Fibroblast of pulmonary artery (primary cell): ENCODE measurements at places on chromosomes 12 and 14.

- no peak for DNase-seq
Measured at GRCh38 chr12:52659951-52660350, 7.9 kb upstream of the KRT2 start.

GRCh38 chr12:58310809-58311622, 369.6 kb downstream of the ATP23 start:
- DNase-seq: peak; percentile 98

DNA sequence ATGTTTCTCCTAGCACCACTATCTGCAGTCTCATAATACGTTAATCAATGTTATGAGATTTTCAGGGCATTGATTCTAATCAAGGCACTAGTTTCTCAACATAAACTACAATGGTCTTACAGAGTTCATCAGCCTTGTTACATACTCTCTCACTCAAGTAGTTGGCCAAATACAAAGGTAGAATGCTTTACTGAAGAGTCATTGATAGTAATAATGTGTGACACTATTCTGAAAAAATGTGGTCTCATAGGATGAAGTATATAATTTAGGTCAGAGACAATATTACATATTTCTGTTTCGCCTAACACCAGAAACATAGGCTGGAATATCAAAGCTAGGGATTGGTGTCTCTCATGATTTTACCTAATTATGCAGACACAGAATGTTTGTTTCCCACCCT, 35.2 kb upstream of the MDGA2 start:
- no peak for DNase-seq

- DNase-seq: no peak
Measured at GRCh38 chr14:97251491-97252155, 454.4 kb downstream of the VRK1 start.

- DNase-seq: no peak
Measured at GRCh38 chr12:111320258-111321050, 48.4 kb downstream of the PHETA1 start.

GRCh38 chr12:54272214-54272613, 7.7 kb downstream of the CBX5 start:
- DNase-seq: no peak

GRCh38 chr12:9066183-9066623, 49.5 kb downstream of the A2M start:
- no peak for DNase-seq

- no peak for DNase-seq
Measured at GRCh38 chr14:72521045-72521444, 372.9 kb downstream of the DPF3 start.

GRCh38 chr14:39050389-39050788, 52.6 kb downstream of the SEC23A start:
- DNase-seq: peak; percentile 65

DNA sequence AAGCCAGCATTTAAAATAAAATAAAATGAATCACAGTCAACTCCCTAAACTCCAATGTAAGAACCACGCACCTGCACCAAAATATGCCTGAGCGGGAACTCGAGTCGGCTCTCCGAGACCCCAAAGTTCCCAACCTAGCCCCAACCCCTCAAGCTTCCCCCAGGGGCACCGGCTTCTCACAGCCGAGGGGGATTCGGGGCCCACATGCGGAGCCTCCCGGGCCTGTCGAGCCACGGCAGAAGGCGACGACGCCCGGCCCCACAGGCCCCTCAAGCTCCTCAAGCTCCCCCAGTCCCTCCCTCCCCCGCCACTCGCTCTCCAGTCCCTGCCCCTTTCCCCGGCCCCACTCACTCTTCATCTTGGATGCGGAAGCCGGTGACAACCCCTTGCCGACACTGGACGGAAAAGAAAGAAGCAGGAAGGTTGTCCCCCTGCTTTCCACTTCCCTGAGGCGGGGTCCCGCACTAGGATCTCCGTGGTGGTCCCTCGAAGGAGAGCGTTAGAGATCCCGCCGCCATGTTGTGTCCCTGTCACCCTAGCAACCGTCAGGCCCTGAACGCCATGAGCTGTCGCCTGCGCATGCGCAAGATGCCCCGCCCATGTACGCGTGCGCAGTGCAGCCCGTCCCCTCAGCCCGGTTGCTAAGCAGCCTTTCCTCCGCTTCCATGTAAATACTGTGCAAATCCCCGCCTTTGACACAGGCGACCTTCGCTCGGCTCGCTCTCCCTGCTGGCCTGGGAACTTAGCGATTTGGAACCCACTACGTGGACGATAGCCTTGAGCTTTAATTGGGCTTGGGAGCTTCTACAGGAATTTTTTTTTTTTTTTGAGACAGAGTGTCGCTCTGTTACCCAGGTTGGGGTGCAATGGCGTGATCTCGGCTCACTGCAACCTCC, at the start of gene MOK:
MOK (minus strand) TSS at position 554 of the 896 bp plus-strand sequence; CDS start at position 358, 196 bp downstream.
- DNase-seq: peak; percentile 98

DNA sequence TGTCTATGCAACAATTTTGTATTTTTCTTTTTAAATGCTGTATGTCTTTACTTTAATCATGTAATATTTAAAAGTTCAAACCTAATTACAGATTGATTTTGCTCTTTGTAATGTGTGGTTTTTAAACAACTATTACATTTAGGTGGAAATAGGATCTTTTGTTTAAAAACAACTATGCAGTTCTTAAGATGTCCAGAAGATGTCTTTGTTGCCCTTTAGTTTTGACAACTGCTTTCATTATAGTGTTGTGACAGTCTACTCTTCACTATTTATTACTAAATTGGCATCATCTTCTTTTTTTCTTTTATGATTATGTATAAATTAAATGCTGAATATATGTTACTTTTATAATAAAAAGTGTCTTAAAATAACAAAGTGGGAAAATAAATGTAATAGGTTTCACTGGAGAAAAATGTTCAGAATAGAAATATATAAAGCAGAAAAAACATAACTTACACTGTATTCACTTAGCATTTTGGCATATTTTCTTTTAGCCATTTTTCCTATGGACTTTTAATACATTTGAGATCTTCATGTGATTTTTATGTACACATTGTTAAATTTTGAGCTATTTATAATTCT, 27.1 kb upstream of the PCNX4 start:
- peak; percentile 72 for DNase-seq

DNA sequence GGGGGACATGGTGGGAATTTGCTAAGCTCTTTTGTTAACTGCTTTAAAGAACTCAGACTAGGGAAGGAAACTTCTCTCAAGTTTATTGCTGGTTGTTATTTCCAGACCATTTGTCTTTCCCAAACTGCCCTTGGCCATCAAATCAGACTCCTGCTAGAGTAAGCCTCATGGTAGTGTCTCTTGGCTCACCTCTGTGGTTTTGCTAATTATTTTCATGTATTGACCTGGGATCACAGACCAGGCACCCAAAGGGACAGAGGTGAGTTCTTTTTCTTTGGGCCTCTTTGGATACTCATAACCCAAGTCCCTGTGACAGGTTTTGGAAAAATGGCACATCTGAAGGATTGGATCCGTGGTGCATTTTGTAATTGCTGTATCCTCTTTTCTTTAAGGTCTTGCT, 11.2 kb downstream of the ETV6 start:
- DNase-seq: no peak

DNA sequence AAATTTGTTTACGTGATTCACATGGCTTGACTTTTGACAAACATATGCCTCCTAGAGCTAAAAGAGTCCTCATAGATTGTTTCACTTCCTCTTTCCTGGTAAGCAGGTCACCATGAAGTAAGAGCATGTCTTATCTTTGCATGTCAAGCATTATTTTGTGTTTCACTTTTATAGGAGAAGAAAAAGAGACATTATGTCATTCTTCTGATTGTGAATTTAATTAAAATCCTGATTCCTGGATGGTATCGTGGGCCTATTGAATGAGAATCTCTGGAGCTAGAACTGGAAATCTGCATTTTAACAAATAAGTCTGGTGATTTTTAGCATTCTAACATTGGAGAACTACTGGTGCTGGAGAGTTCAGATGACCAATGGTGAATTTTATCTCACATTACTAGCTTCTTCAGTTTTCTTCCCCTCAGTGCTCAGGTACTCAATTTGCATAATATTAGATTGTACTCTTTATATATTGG, 218.6 kb upstream of the ATP2B1 start:
- no peak for DNase-seq

GRCh38 chr14:77238356-77238755, 32.6 kb downstream of the NGB start:
- DNase-seq: no peak

- DNase-seq: no peak
Measured at GRCh38 chr14:68740788-68741476, 51.9 kb downstream of the ZFP36L1 start.

- DNase-seq: no peak
Measured at GRCh38 chr12:108647585-108648287, 14.0 kb upstream of the SELPLG start.

DNA sequence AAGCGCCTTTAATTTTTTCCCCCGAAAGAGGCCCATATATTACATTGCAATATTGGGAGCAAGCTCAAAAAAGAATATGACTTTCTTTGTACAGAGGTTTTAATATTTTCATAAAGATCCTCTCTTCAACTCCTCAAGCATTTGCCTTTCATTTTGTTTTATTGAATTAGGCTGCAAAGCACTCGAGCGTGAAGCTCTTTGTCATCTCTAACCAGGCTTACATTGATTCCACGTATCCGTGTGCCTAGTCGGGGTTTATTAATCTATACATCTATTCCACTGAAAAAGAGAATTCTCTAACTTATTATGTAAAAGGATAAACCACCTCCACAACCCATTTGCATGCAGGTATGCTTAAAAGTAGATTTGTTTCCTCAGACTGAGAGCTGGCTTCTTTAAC, 234.8 kb upstream of the TMPO start:
- no peak for DNase-seq

DNA sequence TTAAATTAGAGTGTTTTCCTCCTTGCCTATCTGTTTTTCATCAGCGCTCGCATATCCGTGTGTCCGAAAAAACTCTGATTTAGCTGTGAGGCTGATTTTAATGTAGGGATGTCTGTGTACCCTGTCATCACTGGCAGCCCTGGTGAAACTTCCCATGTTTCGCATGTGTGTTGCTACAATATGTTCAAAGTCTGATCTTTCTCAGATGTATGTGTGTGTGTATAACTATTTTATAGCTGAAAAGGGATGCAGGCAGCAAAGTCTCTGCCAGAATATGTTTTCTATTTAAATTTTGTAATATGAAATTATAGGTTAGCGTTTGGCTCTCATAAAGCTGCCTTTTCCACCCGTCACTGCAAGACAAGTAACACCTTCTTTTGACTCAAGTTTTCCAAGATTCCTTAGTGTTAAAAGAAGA, 154.8 kb downstream of the TMTC2 start:
- no peak for DNase-seq

DNA sequence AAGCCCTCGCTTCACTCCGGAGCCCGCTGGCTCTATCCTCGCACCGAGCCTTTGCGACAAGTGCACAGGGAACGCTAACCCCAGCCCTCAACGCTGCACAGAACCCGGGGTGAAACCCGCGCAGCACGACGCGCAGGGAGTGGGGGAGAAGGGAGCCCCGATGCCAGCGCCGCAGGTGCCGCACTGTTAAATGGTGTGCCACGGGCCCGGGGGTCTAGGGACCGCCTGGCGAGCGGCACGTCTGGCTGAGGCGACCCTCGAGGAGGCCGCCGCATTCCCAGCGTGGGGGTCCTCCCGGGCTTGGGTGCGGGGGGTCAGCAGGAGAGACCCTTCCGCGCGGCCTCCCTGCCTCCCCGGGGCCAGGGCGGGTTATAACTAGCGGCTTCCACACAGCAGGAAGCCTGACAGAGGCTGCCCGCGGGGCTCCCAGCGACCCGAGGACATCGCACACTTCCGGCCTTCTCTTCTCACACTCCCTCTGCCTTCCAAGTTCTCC, 23.8 kb upstream of the LRTM2 start:
- no peak for DNase-seq

DNA sequence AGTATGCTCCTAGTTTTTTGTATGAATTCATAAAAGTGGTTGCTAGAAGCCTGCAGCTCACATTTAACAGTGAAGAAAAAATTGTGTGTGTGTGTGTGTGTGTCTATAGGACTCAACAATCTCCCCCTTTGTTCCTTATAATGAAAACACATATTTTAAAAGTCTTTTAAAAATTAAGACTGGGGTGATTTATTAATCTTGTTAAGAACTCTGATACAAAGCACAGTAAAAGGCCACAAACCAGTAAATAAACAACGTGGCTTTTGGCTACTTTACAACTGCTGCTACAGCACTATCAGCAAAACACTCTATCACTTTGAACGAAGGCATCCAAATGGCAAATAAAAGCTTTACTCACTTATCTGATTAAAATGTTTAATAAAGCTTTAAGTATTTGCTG, 594 bp upstream of the VCPKMT start:
- DNase-seq: no peak

GRCh38 chr12:57883700-57884099, 37.2 kb upstream of the CTDSP2 start:
- DNase-seq: no peak

- peak; percentile 93 for DNase-seq
Measured at GRCh38 chr14:69376439-69376838, 21.7 kb downstream of the ERH start.

GRCh38 chr12:12691549-12691948, 4.4 kb downstream of the GPR19 start:
- DNase-seq: no peak

DNA sequence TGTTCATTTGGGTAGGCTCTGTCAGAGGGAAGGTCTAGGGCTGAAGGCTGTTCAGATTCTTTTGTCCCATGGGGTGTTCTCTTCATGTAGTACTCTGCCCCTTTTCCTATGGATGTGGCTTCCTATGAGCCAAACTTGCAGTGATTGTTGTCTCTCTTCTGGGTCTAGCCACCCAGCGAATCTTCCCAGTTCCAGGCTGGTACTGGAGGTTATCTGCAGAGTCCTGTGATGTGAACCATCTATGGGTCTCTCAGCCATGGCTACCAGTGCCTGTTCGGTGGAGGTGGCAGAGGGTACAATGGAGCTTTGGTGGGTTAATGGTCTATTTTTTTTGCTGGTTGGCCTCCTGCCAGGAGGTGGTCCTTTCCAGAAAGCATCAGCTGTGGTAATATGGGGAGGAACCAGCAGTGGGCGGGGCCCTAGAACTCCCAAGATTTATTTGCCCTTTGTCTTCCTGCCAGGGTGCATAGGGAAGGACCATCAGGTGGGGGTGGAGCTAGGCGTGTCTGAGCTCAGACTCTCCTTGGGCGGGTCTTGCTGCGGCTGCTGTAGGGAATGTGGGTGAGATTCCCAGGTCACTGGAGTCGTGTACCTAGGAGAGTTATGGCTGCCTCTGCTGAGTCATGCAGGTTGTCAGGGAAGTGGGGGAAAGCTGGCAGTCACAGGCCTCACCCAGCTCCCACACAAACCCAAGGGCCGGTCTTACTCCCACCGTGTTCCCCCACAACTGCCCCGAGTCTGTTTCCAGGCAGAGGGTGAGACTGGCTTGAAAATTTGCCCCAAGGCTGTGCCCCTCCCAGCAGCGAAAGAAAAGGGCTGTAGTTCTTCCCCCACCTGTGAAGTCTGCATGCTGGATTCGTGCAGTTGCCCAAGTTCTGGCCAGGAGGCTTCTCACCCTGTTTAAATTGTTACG, 17.5 kb downstream of the MTRFR start:
- no peak for DNase-seq
